Left ventricle myocardium inferior (tissue), 1 donor: ENCODE measurements at places on chromosomes 7 and 10.

- no peak for DNase-seq
These were observed 115.7 kb upstream of the CNTNAP2 start for GRCh38 chr7:146000882-146001281.

DNA sequence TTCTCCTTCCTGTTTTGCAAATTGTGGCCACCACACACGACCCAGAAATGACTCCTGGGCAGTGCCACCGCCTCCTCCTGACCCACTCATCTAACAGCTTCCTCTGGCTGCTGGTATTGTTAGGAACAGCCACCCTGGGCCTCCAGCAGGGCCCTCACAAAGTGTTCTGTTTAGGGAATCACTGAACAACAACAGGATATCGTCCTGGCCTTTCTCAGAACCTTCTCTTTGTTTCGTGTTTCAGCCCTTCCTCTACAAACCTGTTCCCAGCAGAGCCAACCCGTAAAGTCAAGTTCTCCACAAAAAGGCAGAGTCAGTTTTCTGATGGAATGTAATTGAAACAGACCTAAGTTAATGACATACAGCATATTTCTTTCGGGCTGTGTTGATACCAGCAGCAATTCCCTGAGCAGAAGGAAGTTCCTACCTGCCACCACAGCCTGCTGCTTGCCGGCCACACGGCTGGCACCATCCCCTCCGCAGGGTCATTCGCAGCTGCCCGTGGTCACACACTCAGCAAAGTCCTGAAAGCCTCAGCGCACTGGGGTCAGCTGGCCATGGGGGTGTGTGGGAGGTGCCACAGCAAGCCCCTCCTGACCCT, 91.7 kb upstream of the PITRM1 start:
- no peak for DNase-seq

GRCh38 chr10:33336582-33337325, 2.3 kb upstream of the NRP1 start:
- DNase-seq, result peak; percentile 78

DNA sequence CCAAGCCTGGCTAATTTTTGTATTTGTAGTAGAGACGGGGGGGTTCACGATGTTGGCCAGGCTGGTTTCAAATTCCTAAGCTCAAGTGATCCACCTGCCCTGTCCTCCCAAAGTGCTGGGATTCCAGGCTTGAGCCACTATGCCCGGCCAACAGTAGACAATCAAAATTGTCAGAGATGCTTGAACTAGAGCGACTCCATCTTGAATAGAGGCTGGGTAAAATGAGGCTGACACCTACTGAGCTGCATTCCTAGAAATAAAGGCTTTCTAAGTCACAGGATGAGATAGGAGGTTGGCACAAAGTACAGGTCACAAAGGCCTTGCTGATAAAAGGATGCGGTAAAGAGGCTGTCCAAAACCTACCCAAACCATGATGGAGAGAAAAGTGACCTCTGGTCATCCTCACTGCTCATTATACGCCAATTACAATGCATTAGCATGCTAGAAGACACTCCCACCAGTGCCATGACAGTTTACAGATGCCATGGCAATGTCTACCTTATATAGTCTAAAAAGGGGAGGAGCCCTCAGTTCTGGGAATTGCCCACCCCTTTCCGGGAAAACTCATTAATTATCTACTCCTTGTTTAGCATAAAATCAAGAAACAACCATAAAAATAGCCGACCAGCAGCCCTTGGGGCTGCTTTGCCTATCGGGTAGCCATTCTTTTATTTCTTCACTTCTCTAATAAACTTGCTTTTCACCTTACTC, 134.5 kb downstream of the BAMBI start:
- no peak for DNase-seq

GRCh38 chr10:48818861-48819520, 120.6 kb downstream of the LRRC18 start:
- no peak for DNase-seq
